ENCODE measurements at places on chromosomes 1 and 21. TPM values are rescaled to one million over a fixed set of nuclear protein-coding genes. Genes with fewer than 3 reads are reported as not detected.

DNA sequence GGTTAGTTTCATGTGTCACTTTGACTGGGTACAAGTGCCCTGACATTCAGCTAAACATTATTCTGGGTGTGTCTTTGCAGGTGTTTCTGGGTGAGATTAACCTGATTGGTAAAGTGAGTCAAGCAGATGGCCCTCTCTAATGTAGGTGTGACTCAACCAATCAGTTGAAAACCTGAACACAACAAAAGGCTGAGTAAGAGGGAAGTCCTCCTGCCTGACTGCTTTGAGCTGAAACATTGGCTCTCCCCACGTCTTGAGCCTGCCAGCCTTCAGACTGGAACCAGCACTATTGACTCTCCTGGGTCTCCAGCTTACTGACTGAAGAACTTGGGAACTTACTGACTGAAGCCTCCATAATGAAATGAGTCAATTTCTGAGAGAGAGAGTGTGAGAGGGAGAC, 70.0 kb upstream of the C21orf91 start:
- no peaks in the 10 kb centered on the region for H3K36me3 ChIP-seq
- no peaks in the 10 kb centered on the region for H3K27me3 ChIP-seq
- H3K4me1 ChIP-seq, result no peaks in the 10 kb centered on the region
- no peak for DNase-seq
- H3K27ac ChIP-seq, result no peak overlapping the region

GRCh38 chr1:20499718-20500117, 8.2 kb downstream of the MUL1 start:
- peaks cover 44% of the 10 kb centered on the region for H3K36me3 ChIP-seq
- no peaks in the 10 kb centered on the region for H3K4me1 ChIP-seq
- H3K27me3 ChIP-seq, result no peaks in the 10 kb centered on the region
- DNase-seq, result no peak
- no peak overlapping the region for H3K27ac ChIP-seq

GRCh38 chr1:68464891-68465290, 15.1 kb upstream of the RPE65 start:
- H3K4me3 ChIP-seq, result no peak overlapping the region
- no peaks in the 10 kb centered on the region for H3K27me3 ChIP-seq
- H3K4me1 ChIP-seq, result no peaks in the 10 kb centered on the region

DNA sequence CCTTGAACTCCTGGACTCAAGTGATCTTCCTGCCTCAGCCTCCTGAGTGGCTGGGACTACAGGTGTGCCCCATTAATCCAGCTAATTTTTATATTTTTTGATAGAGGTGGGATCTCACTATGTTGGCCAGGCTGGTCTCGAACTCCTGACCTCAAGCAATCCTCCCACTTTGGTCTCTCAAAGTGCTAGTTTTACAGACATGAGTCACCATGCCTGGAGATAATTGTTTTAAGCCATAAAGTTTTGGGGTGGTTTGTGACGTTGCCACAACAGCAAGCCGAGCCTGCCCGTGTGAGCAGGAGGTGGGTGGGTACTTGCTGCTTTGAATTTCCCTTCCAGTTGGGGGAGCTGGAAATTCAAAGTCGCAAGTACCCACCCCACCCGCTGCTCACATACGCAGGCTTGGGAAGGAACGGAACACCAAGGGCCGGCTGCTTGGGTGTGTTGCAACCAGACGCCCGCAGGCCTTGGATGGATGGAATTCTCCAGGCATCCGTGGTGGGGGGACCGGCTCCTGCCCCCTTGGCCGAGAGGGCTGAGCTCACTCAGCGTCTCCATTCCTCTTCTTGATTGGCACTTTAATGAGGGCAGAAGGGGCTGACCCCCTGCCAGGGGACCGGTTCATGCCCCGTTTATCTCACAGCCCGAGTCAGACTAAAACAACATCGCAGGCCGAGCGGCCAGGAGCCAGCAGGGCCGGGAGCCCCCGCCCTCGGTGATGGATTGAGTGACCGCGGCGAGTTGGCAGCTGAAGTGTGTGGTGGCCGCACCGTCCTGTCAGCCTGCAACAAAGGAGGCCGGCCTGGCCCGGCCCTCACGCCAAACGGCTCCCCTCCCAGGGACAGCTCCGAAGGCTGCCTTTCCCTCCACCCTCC, 78.1 kb downstream of the DHRS3 start:
- H3K36me3 ChIP-seq, result no peaks in the 10 kb centered on the region
- no peak for DNase-seq
- H3K4me1 ChIP-seq, result peaks cover 2% of the 10 kb centered on the region
- H3K4me3 ChIP-seq, result no peak overlapping the region
- H3K27ac ChIP-seq, result no peak overlapping the region

SHISA4 gene
- 2.0 TPM for total RNA-seq

DNA sequence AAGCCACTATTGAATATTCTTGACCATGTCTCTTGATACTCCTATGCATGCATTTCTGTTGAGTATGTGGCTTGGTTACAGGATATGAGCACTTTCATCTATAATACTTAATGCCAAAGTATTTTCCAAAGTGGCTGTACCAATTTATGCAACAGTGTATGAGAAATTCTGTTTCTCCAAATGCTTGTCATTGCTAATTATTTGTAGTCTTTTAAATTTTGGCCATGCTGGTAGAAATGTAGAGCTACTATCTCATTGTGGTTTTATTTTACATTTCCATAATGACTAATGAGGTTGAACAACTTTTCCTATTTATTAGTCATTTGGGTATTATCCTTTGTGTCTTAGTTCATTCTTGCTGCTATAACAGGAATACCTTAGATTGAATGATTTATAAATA, 71.4 kb upstream of the TSPAN2 start:
- no peak overlapping the region for H3K4me3 ChIP-seq
- no peak overlapping the region for H3K27ac ChIP-seq
- no peaks in the 10 kb centered on the region for H3K27me3 ChIP-seq

GABRD gene
- 0.33 TPM for total RNA-seq

ZYG11B gene
- 7.4 TPM for total RNA-seq

GRCh38 chr1:35449334-35450008, 107.7 kb downstream of the KIAA0319L start:
- H3K4me1 ChIP-seq, result no peaks in the 10 kb centered on the region
- no peak overlapping the region for H3K4me3 ChIP-seq
- DNase-seq, result no peak
- H3K27ac ChIP-seq, result no peak overlapping the region
- peaks cover 68% of the 10 kb centered on the region for H3K36me3 ChIP-seq

CASQ1 gene
- not detected for total RNA-seq

SH3BP5L gene
- 19.0 TPM for total RNA-seq

CGN gene
- total RNA-seq, result 0.07 TPM

ALG14 gene
- 2.3 TPM for total RNA-seq

GRCh38 chr1:201528631-201529252, 10.2 kb upstream of the NAV1 start:
- no peaks in the 10 kb centered on the region for H3K27me3 ChIP-seq
- no peak overlapping the region for H3K27ac ChIP-seq
- no peaks in the 10 kb centered on the region for H3K36me3 ChIP-seq
- DNase-seq, result no peak
- no peak overlapping the region for H3K4me3 ChIP-seq
- no peaks in the 10 kb centered on the region for H3K4me1 ChIP-seq

CNTN2 gene
- not detected for total RNA-seq

- H3K4me1 ChIP-seq, result no peaks in the 10 kb centered on the region
- no peaks in the 10 kb centered on the region for H3K36me3 ChIP-seq
Measured at GRCh38 chr1:119874186-119874585, 22.1 kb downstream of the ADAM30 start.

TMPRSS3 gene
- total RNA-seq, result not detected

FAM78B gene
- not detected for total RNA-seq

DNA sequence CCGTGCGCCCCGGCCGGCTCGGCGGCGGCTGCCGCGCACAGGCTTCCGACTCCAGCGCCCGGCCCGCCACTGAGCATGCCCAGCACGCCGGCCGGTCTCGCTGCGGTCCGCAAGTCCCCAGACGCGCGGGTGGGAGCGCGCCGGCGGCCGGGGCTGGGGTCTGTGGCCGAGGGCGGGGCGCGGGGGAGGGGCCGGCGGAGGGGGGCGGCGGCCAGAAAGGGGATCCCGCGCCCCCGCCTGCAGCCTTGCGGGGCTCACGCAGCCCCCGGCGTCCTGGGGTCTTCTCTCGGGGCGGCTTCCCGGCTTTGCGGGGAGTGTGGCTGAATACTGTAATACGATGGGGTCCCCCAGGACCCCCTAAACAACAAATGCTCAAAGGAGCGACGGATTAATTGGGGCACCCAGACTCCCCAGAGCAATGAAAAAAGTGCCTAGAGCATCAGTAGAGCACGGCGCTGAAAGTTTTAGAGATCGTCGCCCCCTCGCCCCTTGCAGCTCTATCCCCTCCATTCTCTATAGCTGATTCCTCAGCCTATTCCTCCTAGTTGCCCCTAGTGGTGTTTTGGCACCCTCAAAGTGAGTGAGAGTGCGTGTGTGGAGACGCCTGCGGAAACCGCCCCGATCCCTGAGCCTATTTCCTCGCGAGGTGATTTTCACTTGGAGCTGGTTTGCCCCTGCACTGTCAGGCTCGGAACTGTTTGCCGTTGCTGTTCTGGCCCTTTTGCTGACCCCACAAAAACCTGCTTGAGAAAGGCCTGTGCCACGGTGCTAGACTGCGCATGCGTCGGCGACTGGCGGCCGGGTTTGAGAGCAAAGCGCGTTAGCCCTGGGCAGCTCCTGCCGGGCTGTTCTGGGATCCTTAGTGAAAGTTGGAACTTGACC, at the start of gene VAV3:
Gene VAV3 (minus strand): TSS at position 71 of the 882 bp plus-strand sequence. CDS start 311 bp downstream, outside the sequence.
- peaks cover 18% of the 10 kb centered on the region for H3K4me1 ChIP-seq
- H3K36me3 ChIP-seq, result no peaks in the 10 kb centered on the region
- H3K27me3 ChIP-seq, result no peaks in the 10 kb centered on the region
- H3K4me3 ChIP-seq, result peak within 1 kb of the TSS; percentile 84

DNA sequence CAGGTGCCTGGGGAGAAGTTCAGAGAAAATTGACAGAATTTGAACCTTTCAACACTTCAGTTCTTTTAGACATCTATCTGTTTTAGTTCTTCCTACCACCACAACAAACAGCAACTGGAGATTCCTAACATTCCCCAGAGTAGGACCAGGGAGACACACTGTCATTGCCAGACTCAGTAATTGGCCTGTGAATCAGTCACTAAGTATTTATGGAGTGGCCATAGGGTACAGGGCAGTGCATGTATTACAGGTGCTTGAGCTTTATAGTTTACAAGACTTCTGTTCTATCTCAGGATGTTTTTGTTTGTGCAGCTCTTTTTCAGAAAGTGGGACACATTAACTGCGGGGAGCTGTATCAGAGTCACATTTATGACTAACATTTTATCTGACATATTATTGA, 1.7 kb downstream of the CDC14A start:
- peaks cover 25% of the 10 kb centered on the region for H3K4me1 ChIP-seq
- no peak overlapping the region for H3K27ac ChIP-seq
- peaks cover 13% of the 10 kb centered on the region for H3K36me3 ChIP-seq
- no peak for DNase-seq
- H3K27me3 ChIP-seq, result no peaks in the 10 kb centered on the region
- peak overlapping the region; percentile 79 for H3K4me3 ChIP-seq

DNA sequence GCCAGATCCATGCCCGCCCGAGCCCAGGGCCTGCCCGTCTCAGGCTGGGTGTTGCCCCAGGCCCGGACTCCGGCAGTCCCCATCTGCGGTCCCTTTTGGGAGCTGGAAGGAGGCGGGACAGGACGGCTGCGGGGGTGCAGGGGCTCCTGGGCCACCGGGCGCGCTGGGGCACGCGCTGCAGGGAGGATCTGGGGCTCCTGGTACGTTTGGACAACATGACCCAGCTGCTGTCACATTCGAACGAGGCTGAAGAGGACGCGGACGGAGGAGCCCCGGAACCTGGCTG, 6.6 kb upstream of the CALML6 start:
- H3K4me3 ChIP-seq, result peak overlapping the region; percentile 47
- no peak for DNase-seq
- no peaks in the 10 kb centered on the region for H3K27me3 ChIP-seq

AKR7A3 gene
- total RNA-seq, result 1.5 TPM

NKAIN1 gene
- not detected for total RNA-seq

- peak; percentile 17 for DNase-seq
- H3K36me3 ChIP-seq, result no peaks in the 10 kb centered on the region
- H3K4me1 ChIP-seq, result no peaks in the 10 kb centered on the region
- H3K27me3 ChIP-seq, result no peaks in the 10 kb centered on the region
- no peak overlapping the region for H3K27ac ChIP-seq
Measured at GRCh38 chr21:43611598-43612369, 47.5 kb downstream of the HSF2BP start.

DNA sequence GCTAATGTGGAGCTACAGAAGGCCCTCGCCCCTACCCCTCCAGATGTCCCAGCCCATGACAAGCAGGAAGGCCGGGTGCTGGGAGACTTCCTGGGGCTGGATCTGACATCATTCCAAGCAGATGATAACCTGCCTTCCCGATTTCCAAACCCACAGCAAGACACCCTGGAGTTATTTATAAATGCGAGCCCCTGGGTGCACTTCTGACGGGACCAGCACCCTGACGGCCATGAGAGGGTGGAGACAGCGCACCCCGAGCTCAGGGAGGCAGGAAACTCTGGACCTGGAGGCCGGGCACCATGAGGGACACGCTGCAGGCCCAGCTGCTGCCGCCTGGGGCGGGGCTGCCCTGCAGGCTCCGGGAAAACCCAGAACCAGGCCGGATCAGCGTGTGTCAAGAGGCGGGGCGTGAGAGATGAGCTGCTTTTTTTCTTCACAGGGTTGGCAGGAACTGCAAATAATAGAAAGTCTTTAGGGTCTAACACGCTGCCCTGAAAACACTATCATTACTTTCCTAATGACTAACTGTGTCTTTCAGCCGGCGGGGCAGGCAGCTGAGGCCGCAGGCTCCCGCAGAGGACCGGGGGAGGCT, 2.5 kb upstream of the PCBP3 start:
- no peak overlapping the region for H3K4me3 ChIP-seq
- H3K27ac ChIP-seq, result no peak overlapping the region
- DNase-seq, result peak; percentile 61
- peaks cover 12% of the 10 kb centered on the region for H3K27me3 ChIP-seq
- H3K4me1 ChIP-seq, result peaks cover 13% of the 10 kb centered on the region
- H3K36me3 ChIP-seq, result no peaks in the 10 kb centered on the region

GRCh38 chr1:39659110-39659509, 12.8 kb downstream of the NT5C1A start:
- DNase-seq, result no peak
- no peaks in the 10 kb centered on the region for H3K27me3 ChIP-seq
- no peak overlapping the region for H3K27ac ChIP-seq
- no peak overlapping the region for H3K4me3 ChIP-seq
- no peaks in the 10 kb centered on the region for H3K36me3 ChIP-seq

DNA sequence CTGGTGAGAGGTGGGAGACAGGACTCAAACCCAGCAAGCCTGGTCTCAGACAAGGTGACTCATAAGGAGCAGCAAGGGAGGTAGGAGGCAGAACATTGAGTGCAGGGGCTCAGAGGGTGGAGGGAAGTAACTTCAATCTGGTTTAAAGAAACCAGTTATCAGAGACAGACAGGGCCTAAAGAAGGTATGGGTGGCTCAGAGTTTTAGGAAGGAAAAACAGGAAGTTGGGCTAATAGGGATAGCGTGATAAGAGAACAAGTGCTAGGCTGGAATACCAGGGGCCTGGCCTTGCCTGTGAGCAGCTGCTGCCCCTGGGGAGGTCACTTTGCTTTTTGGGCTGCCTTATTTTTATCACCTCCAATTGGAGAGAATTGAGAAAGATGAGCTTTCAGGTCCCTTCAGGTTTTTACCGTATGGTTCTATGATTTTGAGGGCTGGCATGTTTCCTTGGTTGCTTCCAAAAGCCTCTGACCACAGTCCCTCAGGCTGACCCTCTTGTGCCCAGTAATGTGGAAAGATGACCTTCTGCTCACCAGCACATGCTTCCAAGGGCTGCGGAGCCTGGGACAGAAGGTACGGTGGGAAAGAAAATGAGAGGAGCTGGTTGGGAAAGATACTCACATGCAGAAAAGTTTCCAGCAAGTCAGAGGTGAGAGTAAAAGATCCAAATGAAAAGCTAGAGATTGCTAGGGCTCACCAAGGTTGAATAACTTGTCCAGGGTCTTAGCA, 77.0 kb downstream of the DDR2 start:
- DNase-seq, result no peak
- H3K4me3 ChIP-seq, result no peak overlapping the region
- no peaks in the 10 kb centered on the region for H3K36me3 ChIP-seq
- no peaks in the 10 kb centered on the region for H3K27me3 ChIP-seq

C1orf115 gene
- total RNA-seq, result 0.75 TPM

Measured in natural killer cell (primary cell).